ENCODE measurements at places on chromosomes 3 and 15.

DNA sequence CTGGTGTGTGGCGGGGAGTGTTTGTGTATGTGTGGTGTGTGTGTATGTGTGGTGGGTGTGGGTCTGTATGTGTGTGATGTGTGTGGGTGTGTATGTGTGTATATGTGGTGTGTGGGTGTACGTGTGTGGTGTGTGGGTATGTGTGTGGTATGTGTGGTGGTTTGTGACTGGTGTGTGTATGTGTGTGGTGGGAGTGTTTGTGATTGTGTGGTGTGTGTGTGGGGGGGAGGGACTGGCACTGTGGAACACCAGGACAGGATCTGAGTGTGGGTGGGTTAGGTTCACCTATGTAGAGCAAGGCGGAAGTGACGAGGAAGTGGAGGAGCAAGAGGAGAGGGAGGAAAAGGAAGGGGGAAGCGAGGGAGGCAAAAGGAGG is 510.8 kb downstream of the SHQ1 start:
- DNase-seq: no peak

GRCh38 chr3:10459954-10460754 is 45.2 kb downstream of the ATP2B2 start:
- DNase-seq: no peak

DNA sequence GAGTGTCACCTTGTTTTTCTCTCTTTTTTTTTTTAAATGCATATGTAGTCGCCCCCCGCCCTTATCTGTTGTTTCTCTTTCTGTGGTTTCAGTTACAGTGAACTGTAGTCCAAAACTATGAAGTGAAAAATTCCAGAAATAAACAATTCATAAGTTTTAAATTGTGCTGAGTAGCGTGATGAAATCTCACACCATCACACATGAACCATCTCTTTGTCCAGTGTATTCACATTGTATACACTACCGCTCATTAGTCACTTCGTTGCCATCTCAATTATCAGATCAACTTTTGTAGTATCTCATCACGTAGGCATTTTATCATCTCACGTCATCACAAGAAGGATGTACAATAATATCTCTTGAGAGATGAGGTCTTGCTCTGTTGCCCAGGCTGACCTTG is 62.5 kb upstream of the MLF1 start:
- DNase-seq: no peak

GRCh38 chr3:100614941-100615340 is 5.5 kb downstream of the ADGRG7 start:
- no peak for DNase-seq

- DNase-seq: no peak
Measured at GRCh38 chr15:39227001-39227400, 353.9 kb upstream of the THBS1 start.

- DNase-seq: no peak
Measured at GRCh38 chr15:66774001-66774814, 72.2 kb downstream of the SMAD6 start.

- no peak for DNase-seq
Measured at GRCh38 chr3:18188491-18188890, 236.6 kb downstream of the SATB1 start.

DNA sequence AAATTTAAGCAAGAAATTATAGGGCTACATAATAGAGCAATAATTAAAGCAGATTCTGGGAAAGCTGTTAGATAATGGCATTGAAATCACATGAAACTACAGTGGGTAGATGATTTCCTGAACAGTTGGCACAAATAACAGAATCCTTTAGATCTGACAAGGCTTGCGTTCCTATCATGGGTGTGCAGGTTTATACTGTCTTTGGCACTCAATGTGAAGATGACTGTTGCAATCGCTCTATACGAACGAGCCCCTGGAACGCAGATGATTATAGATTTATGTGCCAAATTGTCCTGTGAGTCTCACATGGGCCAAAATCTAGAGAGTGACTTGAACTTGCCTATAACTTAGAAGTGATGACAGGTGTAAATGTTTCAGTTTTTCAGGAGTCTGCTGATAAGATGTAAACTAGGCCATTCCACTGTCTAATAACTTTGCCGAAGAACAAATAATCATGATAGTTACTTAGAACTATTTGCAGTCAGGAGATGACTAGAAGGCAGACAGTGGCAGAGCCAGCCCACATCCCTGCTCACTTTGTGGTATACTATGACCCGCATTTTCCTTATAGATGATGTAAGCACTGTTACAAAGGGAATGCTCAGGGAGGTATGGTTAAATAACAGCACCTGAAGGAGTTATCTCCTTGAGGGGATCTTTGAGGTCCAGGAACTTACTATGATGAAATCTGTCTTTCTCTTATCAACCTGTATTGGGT is 30.5 kb upstream of the TRPC1 start:
- no peak for DNase-seq

DNA sequence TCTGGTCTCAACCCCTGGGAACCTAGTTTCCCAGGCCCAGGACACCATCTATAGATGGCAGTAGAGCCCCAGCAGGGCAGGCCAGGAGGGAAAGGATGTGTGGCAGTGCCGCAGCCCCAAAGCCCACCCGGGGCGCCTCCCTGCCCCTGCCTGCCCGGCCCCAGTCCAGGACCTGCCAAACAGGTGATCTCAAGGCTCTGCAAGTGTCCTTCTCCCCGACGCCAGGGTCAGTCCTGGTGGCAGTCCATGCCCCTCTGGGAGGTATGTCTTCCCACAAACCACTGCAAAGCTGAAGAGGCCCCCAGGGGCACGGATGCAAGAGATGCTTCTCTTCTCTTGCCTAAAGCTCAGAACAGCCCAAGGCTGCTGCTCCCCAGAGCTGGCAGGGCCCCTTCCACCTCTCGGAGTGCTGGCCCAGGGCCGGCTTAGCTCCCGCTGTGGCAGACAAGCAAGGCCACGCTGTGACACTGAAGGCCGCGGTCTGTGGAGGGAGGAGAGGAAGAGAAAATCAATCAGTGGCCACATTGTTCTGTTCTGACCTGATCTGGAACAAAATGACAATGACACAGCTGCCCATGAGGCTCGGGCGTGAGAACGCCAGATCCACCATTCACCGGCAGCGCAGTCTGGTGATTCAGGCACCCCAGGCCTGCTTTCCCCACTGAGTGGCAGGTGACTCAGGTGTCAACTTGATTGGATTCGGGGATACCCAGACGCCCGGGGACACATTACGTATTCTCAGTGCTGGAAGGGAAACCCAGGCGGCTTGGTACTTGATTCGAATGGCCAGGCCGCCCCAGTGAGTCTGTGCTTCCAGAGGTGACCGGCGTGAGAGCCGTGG is 34.0 kb downstream of the KLHL25 start:
- no peak for DNase-seq

GRCh38 chr15:44298878-44299277 is 10.4 kb downstream of the GOLM2 start:
- no peak for DNase-seq

- no peak for DNase-seq
Measured at GRCh38 chr3:122754929-122755328, 38.7 kb downstream of the HSPBAP1 start.

DNA sequence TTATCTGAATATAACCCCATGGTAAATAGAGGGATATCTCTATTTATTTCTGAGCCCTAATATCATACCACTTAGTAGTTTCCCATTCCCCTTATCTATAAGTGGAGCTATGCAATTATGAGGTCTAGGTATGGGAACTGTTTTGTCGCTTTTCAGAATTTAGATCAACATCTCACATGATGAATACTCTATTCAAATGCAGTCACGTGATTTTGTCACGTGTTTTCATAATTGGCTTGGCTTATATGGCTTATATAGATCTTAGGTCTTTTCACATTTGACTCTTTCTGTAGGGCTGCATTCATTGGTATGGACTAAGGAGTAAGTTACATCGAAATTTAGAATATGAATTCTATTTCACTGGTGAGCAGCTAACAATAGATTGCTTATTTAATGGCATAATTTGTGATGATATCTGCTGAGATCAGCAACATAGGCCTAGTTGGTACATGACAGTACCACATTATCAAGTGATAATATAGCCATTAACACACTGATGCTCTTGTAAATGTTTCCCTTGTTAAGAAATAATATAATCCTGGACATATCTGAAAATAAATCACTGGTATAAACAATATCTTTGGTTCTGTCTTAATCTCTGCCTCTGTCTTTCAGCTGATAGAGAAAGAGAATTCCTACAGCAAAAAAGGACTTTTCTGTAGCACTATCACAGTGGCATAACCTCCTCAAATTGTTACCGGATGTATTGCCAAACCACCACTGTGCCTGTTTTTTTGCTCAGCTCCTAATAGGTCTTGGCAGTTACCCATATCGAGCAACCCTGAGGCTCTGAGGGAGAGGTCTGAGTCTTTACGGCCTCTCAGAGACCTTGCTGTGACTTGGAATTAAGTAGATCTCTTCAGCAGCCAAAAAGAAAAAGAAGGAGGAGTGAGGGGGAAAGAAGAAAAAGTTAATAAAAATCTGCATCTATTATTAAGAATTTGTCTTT is 357.1 kb downstream of the ZPLD1 start:
- no peak for DNase-seq

- no peak for DNase-seq
Measured at GRCh38 chr3:33768578-33769330, 29.7 kb upstream of the PDCD6IP start.

DNA sequence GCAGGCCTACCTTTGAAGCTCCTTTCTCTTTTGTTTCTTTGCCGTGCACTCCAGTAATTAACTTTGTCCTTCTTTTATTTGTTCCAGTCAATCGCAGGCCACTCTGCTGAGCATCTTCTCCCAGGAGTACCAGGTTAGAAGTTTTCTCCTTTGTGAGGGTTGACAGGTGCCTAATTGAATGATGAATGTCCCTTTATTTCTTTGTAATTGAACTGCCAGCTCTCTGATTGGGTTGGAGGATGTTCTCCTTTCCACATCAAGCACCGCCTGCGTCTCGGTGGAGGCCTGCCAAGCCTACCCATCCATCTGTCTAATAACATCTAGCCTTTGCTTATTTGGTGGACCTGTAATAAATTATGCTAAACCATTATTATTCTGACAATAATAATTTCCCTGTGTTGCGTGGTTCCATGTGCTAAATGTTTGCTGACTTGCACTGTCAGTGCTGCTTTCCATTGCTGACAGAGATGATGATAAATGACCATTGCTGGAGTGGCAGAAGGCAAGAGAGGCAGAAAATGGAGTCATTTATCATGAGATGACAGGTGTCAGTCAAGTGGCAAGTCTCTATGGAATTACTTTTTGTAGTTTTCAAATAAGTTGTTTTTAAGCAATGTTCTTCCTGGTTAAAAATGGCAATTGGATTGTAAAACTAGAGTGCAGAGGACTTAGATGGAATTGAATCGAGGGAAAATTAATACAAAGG is 64.9 kb downstream of the CDIN1 start:
- DNase-seq: no peak

GRCh38 chr3:66179793-66180192 is 41.0 kb upstream of the SLC25A26 start:
- no peak for DNase-seq

DNA sequence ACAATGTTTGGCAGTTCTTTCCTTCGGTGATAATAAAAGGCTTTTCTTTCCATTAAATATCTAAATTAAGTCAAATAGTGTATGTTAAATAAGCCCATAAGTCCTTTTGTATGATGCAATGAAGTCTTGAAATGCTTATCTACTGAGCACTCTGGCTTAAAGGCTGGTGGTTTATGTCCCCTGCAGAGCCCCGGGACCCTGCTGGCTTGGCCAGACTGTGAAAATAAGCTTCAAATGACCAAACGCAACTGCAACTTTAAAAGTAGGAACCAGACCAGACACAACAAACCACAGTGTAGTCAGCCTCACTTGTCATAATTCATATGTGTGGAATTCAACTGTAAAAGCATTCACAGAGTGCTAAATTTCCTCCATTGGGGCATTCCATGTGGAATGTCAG is 72.5 kb downstream of the FOXP1 start:
- DNase-seq: no peak

DNA sequence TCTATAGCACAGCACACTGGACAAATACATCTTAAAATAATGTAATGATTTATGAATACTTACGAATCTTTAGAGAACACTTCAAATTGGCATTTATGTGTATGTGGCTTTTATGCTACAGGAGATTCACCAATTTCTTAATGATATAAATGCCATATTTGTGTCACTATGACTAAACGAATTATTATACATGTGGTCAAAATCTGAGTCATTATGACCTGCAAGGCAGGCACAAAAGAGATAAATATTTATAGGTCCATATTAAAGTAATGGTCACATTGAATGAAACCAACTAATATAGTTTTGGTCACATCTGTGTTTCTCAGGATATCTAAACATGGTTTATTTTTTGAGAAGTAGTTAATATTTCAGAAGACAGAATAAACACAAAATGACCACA is 232.3 kb upstream of the SEMA6D start:
- no peak for DNase-seq

DNA sequence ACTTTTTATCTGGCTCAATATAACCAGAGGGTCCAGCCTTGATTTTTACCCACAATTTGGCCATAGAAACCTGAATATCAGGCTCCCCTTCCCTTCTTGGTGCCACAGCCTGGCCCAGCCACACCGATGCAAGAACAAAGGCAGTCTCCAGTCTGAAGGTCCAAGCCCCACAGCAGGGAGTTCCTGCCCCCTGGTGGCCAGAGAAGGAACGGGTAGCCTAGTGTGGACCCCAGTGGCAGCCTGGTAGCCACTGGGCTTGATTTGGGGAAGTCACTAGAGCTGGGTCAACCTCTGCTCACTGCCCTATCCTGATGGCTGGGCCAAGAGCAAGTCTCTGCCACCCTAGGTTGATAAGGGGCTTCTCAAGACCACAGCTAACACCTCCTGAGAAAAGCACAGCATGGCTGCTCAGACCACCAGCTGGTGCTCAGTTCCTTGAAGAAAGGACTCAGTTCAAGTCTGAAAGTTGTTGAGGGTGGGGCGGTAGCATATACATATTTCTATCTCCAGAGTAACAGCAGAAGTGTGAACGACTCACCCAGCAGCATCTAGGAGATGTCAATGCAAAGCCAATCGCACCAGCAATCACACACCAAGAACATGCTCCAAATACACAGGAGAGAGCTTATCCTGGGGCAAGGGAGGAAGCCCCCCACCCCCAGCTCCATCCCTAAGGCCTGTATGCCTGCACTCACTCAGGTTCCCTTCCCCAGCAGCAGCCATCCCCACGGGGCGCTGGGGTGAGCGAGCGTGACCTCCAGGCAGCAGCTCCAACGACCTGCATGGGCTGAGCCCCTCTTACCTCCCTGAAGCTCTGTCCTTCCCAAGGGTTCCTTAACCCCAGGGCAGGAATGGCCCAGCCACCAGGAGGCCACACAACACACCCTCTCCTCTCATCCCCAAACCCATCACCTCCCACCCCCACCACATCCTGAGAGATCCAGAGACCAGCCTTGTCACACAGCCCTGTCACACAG is 7.6 kb downstream of the PFKFB4 start:
- DNase-seq: peak; percentile 78

DNA sequence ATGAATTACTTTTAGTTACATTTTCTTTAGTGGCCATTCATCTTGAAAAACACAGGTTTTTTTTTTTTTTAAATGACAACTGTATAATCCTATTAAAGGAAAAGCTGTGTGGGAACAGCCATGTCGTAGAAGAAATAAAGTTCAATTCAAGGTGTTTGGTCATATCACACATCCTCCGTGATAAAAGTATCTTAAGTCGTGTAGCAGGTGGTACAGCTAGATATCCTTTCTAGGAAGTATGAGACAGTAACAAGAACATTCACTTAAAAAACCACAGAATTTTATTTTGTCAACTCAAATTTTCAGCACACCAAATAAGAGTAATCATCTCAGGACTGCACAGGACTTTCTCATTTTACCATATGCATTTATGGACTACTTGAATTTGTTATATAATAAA is 16.1 kb downstream of the ZDHHC23 start:
- DNase-seq: no peak
